ENCODE measurements at places on chromosomes 12 and 14. TPM values are rescaled to one million over a fixed set of nuclear protein-coding genes. Genes with fewer than 3 reads are reported as not detected.

DNA sequence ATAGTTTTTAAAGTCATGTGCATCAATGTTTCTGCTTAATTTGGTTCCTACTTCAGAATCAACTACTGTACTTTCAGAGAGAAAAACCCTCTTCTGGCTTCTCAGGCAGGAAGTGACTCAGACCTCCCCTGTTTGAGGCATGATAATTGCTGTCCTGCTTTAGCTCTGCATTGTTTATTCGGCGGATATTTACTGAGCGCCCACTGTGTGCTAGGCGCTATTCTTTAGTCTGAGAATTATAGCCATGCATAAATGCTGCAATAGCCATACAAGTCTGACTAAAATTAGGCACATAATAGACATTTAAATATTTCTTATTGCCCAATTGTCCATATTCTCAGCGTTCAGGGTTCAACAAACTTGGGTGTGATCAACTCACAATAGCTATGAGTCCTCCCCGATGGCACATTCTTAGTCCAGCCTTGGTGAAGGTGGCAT is 6.1 kb upstream of the AMIGO2 start:
- DNase-seq = peak; percentile 77

DNA sequence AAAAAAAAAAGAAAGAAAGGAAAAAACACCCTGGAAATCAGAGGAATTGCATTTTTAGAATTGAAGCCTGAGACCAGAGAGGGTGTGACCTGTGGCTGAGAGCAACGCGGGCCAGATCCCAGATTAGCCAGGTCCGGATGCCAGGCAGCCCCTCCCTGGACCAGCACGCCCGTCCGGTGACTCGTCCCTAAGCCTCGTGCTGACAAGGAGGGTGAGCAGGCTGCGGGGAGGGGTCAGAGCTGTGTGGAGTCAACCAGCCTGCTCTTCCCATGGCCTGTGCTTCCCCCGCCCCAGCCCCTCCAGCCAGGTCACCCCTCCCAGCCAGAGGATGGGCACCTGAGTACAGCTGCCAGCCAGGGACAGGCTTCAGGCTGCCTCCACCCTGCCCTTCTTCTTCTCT is 4.2 kb upstream of the KLC1 start:
- peak; percentile 39 for DNase-seq

DNA sequence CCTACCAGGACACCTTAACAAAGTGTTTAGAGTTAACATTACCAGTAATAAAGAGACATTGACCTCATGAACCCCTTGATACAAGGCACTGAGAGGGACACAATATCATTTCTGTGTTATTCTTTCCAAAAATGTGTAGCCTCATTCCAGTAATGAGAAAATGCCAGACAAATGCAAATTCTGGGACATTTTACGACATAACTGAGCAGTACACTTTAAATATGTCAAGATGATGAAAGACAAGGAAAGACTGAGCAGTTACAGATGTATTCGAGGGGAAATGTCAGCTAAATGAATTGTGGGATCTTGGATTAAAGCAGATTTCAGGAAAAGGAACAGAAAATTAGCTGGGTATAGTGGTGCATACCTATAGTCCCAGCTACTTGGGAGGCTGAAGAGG is 255.6 kb downstream of the ERC1 start:
- no peak for DNase-seq

GRCh38 chr12:64780132-64780530 is 20.9 kb upstream of the GNS start:
- no peak for DNase-seq

DNA sequence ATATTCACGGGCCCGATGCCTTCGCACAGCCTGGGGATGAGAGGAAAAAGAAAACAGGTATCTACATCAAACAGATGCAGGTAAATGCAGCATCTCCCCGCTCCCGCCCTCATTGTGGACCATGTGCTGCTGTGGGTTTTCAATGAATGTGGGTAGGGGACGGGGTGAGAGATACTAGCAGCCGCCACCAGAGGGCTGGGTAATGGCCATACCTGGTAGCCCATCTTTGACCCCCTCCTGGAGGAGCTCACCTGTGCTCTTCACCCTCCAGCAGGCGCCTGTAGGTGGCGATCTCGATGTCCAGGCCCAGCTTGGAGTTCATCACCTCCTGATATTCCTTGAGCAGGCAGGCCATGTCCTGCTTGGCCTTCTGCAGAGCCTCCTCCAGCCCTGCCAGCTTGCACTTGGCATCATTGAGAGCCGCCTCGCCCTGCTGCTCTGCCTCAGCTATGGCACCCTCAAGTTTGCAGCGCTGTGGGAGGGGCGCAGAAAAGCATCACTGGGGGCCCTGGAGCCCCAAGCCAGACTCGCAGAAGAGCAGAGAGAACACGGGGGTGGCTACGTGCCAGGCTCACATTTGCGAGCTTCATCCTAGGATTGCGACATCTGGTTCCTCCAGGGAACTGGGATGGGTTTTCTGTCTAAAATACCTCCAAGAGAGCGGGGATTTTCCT is 10.2 kb downstream of the KRT82 start:
- DNase-seq = no peak

The GZMB gene
- total RNA-seq = not detected

The GPHN gene
- total RNA-seq = 18.7 TPM

The LARP4 gene
- total RNA-seq = 59.4 TPM

DNA sequence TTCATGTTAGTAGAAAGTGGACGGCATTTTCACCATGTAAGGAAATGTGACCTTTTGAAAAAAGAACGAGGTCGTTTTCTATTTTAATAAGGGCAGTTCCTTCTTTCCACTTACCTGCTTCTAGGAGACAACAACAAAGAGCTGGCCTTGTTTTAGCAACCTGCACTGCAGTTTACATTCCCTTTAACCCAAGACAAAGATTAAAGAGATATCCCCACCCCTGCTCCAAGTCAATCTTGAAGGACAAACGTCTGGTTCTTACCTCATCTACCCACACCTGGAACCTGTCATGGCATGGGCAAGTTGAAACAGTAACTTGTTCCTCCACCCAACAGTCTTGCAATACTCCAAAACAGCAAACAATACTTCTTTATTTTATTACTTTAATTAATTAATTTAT is 32.7 kb downstream of the ZCCHC8 start:
- no peak for DNase-seq

GRCh38 chr12:59768031-59768430 is 172.2 kb downstream of the SLC16A7 start:
- no peak for DNase-seq

DNA sequence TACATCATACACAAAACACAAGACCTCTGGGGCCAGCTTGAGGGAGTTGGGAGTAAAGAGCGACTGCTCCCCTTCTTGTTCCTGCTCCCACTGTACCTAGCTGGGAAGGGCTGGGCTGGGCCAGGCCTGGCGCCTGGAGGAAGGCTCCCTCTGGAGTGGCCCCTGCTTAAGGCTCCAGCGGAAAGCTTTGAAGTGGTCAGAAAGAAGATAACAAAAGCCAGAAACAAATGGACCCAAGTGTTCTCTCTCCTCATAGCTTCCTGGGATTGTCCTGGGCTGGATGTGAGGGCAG is 25.3 kb downstream of the PRPF40B start:
- no peak for DNase-seq

DNA sequence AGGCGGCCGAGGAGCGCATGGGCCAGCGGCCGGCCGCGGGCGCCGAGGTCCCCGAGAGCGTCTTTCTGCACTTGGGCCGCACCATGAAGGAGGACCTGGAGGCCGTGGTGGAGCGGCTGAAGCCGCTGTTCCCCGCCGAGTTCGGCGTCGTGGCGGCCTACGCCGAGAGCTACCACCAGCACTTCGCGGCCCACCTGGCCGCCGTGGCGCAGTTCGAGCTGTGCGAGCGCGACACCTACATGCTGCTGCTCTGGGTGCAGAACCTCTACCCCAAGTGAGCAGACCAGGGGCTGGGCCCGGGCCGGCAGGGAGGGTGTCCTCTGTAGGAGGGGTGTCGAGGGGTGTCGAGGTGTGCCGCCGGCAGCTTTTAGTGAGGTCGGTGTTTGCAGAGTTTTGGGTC is 4.1 kb downstream of the TNFAIP2 start:
- DNase-seq = no peak

The POC1B gene
- total RNA-seq = 18.2 TPM

DNA sequence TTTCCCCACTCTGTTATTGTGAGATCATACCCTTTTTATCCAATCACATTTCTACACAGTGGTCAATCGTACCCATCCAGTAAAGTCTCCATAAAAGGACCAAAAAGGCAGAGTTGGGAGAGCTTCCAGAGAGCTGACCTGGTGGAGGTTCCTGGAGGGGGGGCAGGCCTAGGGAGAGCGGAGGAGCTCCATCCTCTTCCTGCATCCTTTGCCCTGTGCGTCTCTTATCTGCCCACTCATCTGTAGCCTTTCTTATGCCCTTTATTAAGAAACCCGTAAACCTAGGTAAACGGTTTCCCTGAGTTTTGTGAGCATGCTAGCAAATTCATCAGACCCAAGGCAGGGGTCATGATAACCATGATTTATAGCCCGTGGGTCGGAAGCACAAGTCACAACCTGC is 26.2 kb downstream of the EVL start:
- no peak for DNase-seq

DNA sequence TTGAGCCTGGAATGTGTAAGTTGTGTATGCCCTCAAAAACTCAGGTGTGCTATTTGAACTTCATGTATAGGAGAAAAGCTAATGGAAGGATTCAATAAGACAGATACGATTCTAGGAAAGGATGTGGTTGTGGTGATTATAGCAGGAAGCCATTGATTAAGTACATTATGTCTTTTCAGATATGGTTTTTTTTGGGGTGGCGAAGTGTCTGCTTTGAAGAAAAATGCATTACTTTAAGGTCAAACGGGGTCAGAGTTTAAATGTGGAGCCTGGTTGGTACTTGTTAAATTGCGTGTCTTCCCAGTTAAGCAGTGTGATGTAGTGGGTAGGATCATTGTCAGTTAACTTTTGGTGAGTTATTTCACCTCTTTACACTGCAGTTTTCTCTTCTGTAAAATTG is 13.0 kb upstream of the NUP107 start:
- no peak for DNase-seq

DNA sequence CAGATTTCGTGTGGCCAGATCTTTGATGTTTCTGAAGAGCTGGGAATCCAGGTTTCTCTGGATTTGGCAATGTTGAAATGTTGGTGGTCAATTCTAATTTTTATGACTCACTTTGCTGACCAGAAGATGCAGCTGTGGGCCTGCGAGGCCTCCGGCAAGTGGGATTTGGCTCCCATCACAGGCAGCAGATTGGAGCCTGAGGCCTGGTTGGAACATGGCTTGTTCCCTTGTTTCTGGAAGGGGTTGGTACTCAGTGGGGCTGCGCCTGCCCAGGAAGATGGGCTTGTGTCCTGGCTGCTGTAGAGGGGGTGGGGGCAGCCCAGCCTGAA is 23.1 kb downstream of the FBRSL1 start:
- no peak for DNase-seq

GRCh38 chr14:27199272-27199671 is 601.4 kb upstream of the NOVA1 start:
- no peak for DNase-seq

The RPS6KA5 gene
- total RNA-seq = 8.8 TPM

The NR4A1 gene
- 6.8 TPM for total RNA-seq

- DNase-seq = no peak
These were observed 486 bp upstream of the AKT1 start for GRCh38 chr14:104795781-104796686.

The IL26 gene
- not detected for total RNA-seq

DNA sequence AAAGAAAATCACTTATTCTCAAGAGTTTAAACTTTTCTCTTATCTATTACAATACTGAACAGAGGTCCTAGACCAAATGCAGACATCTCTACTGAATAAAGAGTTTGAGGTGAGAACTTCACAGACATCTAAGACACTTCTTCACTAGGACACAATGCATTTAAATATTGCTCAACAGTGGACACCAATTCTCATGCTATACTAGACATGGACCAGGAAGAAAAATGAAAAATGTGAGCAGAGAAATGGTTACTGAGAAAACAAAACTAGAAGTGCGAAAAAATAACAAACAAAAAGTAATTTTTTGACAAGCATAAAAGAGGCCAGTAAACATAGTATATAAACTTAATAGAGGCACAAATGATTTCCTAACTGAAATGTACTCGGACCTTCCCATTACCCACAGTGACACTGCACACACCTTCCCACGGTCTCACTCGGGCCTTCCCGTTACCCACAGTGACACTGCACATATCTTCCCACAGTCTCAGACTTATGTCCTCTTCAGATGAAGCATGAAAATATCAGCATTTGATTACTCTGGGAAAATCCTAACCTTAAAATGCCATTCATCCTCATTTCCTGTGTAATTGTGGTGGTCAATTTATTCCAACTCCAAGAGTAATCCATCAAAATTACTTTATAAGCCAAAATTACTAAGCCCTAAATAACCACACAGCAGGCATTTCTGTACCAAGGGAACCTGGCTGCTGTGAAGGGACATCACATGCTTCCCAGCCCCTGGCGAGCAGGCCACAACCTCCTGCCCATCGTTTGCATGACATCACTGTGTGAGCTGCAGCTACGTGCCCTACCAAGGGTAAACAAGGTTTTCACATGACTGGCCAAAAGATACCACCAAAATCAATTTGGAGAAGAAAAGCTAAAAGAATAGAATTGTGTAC is 6.4 kb downstream of the SLC15A4 start:
- DNase-seq = no peak

The MUCL1 gene
- total RNA-seq = not detected

DNA sequence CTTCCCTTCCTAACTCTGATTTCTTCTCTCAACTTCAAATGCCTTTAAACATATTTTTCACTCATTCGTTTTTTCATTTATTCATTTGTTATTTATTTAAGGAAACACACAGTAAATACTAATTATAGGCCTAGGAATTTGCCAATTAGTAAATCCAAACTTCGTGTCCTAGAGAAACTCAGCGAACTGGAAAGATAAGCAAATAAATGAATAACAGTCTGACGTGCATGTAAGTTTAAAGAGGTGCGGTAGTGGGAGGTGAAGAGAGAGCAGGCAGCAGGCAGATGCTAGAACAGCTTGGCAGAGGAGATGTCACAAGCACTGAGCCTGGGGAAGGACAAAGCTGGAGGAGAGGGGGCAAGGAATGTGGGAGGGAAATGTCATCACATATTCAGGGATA is 228.2 kb downstream of the DPY19L2 start:
- DNase-seq = no peak

DNA sequence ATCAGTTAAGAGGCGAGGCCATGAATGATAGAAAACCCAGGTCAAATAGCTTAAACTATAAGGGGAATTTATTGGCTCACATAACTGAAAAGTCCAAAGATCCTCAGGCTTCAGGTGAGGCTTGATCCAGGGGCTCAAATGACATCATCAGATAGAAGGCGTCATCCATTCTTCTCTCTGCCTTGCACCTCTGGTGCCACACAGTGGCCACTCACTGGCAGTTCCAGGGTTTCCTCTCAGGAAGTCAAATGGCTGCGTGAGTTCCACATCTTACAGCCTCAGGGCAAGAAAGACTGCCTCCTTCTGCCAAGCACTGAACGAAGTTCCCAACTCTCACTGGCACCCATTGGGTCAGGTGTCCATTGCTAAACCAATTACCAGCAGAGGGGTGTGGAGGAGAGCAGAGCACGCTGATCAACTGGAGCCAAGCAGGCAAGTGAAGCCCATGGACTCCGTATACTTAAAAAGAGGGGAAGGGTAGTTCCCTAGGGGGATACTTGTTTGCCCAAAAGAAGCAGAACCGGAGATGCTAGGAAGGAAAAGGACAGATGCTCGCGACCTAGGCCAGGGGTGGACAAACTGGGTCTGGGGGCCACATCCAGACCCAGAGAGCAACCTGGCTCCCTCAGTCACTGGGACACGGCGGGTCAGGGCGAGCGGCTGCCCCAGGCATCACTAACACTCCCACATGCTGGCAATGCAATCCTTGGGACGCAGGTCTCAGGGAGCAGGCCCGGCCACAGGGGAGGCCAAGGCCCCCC is 69.3 kb downstream of the SERPINA3 start:
- DNase-seq = peak; percentile 14

GRCh38 chr12:6667559-6668210 is 4.8 kb upstream of the ING4 start:
- no peak for DNase-seq

The CCDC175 gene
- not detected for total RNA-seq

The DTX1 gene
- total RNA-seq = 0.14 TPM

The NDUFA9 gene
- total RNA-seq = 113 TPM

The CD163L1 gene
- total RNA-seq = 7.5 TPM

Measured in endothelial cell of umbilical vein (primary cell).